ENCODE measurements at places on chromosomes 5 and 9.

DNA sequence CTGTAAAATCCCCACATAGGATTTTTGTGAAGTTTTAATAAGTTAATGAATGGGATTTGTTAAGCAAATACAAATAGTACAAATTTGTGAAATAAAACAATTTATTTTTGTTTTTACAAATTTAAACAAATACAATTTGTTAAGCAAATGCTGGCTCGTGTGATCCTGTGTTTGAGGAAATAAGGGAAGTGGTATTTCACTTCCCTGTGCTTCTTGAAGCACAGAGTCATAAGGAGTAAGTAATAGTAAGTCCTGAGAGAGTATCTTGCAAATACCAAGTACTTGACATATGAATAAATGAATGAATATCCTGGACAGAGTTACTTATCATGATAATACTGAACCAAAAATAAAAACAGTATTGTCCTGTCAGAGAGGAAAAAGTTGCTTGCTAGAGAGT, 9.1 kb downstream of the SMIM3 start:
- no peak for DNase-seq

GRCh38 chr9:85960688-85961093, 19.7 kb downstream of the NAA35 start:
- DNase-seq = no peak

GRCh38 chr5:31568302-31568835, 36.3 kb downstream of the C5orf22 start:
- DNase-seq = no peak

- no peak for DNase-seq
Observed at GRCh38 chr5:123012321-123012720, 24.2 kb downstream of the PPIC start.

GRCh38 chr5:139443831-139444453, 4.6 kb upstream of the DNAJC18 start:
- no peak for DNase-seq
